CD4-positive, alpha-beta T cell treated with Interleukin-1 beta for 1 hour (primary cell): ENCODE measurements at places on chromosomes 1 and 21.

- DNase-seq: no peak
Measured at GRCh38 chr1:183278739-183279591, 92.9 kb downstream of the LAMC2 start.

GRCh38 chr21:39632796-39633442, 20.2 kb downstream of the B3GALT5 start:
- no peak for DNase-seq

- no peak for DNase-seq
Measured at GRCh38 chr1:8302081-8302956, 15.6 kb upstream of the SLC45A1 start.

DNA sequence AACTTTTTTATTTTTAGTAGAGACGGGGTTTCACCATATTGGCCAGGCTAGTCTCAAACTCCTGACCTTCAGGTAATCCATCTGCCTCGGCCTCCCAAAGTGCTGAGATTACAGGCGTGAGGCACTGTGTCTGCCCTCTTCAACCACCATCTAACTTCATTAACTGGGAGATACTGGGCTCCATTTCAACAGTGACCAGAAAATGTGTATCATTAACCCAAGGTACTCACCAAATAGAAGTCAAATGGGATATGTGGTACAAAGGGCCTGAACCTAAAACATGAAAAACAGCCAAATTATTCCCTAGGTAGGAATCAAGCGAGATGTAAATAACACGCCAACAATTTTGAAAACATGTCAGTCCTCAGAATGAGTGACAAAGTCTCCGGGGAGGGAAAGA, 1.2 kb downstream of the ILF2 start:
- no peak for DNase-seq

DNA sequence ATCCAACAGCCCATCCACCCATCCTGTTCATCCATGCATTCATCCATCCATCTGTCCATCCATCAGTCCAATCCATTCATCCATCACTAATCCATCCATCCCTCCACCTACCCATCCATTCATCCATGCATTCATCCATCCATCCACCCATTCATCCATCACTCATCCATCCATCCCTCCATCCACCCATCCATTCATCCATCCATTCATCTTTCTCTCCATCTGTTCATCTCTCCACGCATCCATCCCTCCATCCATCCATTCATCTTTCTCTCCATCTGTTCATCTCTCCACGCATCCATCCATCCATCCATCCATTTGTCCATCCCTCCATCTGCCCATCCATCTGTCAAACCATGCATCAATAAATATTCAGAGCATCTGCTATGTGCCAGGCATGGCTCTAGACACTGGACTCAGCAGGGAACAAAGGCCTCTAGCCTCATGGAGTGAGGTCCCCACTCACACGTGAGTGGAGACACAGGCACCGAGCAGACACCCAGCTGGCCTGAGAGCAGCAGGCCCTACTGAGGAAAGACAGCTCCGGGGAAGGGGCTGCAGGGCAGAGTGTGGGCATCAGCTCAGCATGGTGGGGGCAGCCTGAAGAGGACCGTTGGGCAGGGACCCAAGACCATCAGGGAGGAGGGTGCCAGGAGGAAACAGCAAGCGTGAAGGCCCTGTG, 9.6 kb downstream of the KRTAP10-1 start:
- no peak for DNase-seq

- DNase-seq: no peak
Measured at GRCh38 chr1:234885601-234886000, 243.0 kb downstream of the TOMM20 start.

DNA sequence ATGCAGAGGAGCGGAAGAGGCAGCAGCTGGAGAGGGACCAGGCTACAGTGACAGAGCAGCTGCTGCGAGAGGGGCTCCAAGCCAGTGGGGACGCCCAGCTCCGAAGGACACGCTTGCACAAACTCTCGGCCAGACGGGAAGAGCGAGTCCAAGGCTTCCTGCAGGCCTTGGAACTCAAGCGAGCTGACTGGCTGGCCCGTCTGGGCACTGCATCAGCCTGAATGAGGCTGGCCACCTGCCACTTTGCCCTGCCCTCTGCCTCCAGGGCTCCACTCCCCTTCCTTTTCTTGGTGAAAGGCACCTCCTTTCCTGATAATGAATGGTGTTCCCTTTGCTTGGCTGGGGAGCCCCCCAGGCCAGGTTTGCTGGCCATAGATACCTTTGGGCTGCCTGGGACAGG, 3.3 kb upstream of the HMGN2 start:
- DNase-seq: no peak

DNA sequence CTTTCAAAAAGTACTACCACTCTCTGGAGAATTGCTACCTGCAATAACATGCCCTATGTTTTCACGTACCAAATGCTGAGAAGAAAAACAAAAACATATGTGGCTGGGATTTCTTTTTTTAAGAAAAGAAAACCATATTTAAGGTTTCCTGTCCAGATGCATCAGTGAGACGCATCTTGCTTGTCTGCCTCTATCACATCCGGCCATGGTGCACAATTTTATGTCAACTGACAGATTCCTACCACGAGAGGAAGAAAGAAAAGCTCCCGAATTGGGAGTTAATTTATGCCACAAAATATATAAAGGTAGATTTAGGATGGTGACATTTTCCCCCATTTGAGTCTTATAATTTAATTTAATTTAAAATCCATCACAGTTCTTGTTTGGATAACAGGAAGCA, 62.3 kb upstream of the COL24A1 start:
- DNase-seq: no peak

DNA sequence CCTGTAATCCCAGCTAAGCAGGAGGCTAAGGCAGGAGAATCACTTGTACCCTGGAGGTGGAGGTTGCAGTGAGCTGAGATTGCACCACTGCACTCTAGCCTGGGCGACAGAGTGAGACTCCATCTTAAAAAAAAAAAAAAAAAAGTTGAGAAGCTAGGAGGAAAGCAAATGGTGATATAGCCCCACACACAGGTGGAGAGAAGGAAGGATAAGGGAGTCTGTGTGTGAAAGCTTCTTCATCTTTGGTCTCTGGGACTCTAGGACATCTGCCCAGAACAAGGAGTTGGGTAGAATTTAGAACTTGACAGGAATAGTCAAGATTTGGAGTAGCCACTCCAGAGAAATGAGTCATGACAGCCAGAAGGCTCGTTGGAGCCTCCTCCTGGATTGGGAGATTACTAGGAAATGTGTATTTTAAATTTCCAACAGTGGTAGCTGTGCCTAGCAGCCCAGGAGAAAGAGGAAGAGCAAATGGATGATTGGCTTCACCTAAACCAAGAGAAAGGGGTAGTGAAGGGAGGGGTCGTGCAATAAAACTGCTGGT, 19.9 kb downstream of the NPL start:
- no peak for DNase-seq

GRCh38 chr1:244897476-244898254, 33.3 kb upstream of the HNRNPU start:
- no peak for DNase-seq

- no peak for DNase-seq
Measured at GRCh38 chr1:159144571-159144970, 26.8 kb upstream of the CADM3 start.

DNA sequence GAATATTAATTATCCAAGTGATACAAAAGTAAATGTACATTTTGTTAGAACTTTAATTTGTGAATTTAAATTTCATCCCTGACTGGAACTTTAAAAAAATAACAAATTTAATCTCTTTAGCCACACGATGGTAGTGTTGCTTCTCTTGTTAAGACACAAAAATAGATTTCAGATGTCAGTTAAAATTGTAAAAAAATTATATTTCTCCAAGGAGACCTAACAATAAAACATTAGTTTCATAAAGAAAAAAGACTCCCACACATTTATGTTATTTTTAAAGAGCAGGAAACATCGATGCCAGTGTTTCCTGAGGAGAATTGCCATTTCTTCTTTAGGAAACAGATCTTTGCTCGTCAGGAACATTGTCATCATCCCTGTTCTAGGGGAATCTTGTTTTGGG, 74.0 kb upstream of the DEPDC1 start:
- DNase-seq: no peak

DNA sequence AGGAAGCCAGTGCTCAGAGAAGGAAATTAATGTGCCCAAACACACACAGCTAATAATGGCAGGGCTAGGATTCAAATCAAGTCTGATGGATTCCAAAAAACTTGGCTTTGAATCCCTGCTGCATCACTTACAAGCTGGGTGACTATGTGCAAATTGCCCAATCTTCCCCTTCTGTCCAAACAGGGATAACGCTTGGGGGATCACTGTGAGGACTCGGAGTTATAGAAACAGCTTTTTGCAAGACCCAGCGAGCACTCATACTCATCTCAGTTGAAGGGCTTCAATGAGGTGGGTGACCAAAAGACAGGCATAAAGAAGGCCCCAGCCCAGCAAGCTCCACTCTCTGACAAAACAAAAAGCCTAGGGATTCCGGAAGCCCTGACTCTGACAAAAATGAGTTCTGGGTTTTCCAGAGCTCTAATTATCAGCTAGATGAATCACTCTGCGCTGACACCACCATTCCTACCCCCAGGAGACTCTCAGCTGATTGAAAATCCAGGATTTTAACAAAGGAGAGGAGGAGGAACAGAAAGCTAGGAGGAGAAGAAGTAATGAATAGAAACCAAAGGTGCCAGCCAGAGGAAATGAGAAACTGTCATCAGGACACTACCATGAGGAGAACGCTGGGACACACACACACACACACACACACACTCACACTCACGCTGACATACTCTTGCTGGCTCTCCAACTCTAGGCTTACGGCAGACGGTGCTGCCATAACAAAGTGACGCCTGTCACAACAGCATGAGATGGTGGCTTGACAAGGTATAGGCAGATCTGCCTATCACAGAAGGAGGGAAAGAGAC, 1.6 kb upstream of the STK40 start:
- DNase-seq: peak; percentile 45

GRCh38 chr1:27099587-27100334, 55.2 kb downstream of the SLC9A1 start:
- no peak for DNase-seq

DNA sequence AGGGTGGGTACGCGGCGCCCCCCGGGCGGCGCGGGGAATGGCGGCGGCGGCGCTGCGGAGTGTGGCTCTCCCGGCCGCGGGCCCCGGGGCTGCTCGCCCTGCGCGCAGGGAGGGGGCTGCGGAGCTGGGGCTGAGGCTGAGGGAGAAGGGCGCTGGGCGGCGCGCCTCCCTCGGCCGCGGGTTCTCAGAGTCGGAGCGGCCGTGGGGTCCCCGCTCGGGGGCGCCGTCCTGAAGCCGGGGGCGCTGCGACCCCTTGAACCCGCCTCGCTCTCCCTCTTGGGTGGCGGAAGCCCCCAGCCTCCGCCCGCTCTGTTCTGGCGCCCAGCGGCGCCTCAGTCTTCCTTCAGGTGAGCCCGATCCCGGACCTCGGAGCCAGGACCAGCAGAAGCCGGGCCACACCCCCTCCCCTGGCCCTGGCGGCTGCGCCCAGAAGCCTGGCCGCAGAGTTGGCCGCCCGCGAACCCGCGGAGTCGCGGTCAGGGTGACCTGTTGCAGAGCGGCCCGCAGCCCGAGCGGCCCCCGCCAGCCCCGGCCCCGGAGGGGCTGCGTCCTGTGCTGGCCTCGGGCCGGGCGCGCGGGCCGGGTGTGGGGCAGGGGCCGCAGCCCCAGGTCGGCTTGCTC, 532 bp downstream of the RALGPS2 start:
- DNase-seq: peak; percentile 4

DNA sequence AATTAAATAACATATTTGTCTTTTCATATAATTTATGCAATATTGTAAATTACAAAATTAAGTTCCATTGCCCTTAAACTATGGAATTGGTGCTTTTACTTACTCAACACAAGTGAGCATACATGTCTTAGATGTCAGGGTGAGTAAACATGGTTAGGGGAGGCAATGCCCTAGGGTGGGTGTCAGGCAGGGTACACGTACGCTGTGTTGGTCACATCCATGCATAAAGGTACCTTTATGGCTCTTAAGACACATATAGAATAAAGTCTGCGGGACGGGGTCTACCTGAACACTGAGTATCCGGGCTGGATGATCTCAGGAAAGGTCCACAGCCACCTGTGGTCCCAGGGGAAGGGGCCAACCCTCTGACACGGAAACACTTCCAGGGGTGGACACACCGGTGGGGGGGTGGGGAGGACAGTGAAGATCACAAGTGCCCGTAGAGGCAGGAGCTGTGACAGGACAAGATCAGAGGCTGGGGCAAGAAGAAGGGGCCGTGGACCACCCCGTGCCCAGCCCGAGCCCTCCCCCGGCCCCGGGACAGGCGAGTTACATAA, 720 bp downstream of the LIN9 start:
- peak; percentile 4 for DNase-seq

DNA sequence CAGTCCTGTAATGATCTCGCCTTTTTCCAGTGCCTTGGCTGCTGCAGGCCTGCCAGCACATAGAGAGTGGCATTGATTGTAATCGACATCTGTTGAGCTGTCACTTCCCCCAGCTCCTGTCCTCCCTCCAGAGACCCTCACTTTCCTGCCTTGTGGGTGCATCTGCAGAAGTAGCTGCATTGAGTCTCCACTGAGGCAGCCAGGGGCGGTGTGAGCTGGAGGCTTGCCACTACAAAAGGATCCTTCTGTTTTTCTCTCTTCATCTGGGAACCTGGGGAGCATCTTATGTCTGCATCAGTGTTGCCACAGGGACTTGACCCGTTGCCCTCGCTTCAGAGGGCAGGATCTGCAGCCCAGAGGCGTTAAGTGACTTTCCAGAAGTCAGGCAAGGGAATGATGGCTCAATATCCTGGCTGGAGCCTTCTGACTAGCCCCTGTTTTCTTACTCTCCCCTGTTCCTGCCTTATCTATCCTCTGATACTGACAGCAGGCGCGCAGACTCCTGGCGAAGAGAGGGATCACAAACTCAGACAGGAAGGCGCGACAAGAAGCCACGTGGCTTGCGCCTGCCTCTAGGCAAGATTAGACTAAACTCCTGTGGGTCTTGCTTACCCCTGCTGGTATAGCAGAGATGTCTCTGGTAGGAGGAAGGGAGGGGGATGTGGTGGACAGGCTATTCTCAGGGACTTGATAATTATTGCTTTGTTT, 13.3 kb upstream of the FMOD start:
- no peak for DNase-seq

- DNase-seq: no peak
Measured at GRCh38 chr1:25369241-25369640, 31.1 kb downstream of the TMEM50A start.

DNA sequence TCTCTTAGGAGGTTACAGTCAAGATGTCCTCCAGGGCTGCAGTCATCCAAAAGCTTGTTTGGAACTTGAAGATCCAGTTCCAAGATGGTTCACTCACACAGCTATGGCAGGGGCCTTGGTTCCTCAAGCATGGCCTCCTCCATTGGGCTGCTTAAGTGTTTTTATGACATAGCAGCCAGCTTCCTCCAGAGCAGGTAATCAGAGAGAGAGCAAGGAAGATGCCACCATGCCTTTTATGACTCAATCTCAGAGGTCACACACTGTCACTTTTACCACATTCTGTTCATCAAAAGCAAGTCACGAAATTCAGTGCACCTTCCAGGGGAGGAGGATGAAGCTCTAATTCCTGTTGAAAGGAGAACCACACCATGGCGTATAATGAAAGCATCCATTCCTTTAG, 17.1 kb downstream of the ELAPOR1 start:
- DNase-seq: no peak
